ENCODE measurements at places on chromosomes 7 and 10.
A peak's percentile ranks its signal among the peaks of the same experiment; 100 is the strongest.

- DNase-seq: no peak
- H3K36me3 ChIP-seq: no peaks in the 10 kb centered on the region
- no peak overlapping the region for H3K4me3 ChIP-seq
- no peaks in the 10 kb centered on the region for H3K27me3 ChIP-seq
- no peak overlapping the region for H3K27ac ChIP-seq
These were observed 62.7 kb downstream of the AKR1C4 start for GRCh38 chr10:5259132-5259951.

DNA sequence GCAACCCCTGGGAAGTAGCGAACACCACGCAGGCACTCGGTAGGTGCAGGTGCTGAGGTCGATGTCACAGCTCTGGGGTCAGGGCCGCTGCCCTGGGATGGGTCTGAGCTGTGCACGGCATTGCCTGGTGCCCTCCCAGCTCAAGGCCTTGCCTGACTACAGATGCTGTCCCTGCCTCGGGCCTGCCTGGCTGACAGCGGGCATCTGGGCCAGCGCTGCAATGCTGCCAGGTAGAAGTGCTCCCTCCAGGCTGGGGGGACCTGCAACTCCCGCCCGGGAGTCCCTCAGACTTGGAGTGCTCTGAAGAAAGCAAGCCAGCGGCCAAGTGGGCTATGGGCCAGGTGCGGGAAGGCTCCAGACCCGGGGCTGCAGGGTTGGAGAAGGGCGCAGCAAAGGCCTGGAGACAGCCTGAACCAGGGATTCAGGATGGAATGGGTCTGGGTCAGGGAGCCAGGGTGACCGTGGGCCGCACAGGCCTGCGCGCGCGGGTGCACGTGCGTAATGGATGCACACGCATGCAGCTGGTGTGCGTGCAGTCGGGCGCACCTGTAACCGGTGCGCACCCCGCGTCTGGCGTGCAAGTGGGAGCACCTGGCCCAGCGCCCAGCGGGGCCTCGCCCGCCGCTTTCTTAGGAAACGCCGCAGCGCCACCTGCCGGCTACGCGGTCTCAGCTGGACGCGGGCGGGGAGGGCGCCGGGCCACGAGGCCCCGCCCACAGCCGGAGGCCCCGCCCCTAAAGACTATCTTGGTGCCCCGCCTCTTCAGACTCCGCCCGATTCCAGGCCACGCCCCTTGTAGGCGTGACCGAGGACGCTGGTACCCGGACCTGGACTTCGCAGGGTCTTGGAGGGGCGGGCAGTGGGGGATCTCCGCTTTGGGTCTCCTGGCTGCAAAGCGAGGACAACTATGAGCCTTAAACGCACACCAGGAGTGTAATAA is 46.7 kb downstream of the MICALL2 start:
- H3K36me3 ChIP-seq: no peaks in the 10 kb centered on the region
- no peak overlapping the region for H3K27ac ChIP-seq
- no peak overlapping the region for H3K4me3 ChIP-seq
- DNase-seq: peak; percentile 90

- DNase-seq: no peak
- H3K27me3 ChIP-seq: no peaks in the 10 kb centered on the region
- H3K27ac ChIP-seq: peak overlapping the region; percentile 85
- H3K4me1 ChIP-seq: no peaks in the 10 kb centered on the region
These were observed 734 bp downstream of the PCLO start for GRCh38 chr7:83161899-83162401.

- DNase-seq: no peak
- no peaks in the 10 kb centered on the region for H3K36me3 ChIP-seq
These were observed 213.3 kb downstream of the MDFIC start for GRCh38 chr7:115135146-115135545.

- H3K4me3 ChIP-seq: no peak overlapping the region
- no peak overlapping the region for H3K27ac ChIP-seq
- H3K4me1 ChIP-seq: no peaks in the 10 kb centered on the region
- H3K27me3 ChIP-seq: no peaks in the 10 kb centered on the region
- no peak for DNase-seq
These were observed 54.3 kb upstream of the SEMA3A start for GRCh38 chr7:84248843-84249242.

DNA sequence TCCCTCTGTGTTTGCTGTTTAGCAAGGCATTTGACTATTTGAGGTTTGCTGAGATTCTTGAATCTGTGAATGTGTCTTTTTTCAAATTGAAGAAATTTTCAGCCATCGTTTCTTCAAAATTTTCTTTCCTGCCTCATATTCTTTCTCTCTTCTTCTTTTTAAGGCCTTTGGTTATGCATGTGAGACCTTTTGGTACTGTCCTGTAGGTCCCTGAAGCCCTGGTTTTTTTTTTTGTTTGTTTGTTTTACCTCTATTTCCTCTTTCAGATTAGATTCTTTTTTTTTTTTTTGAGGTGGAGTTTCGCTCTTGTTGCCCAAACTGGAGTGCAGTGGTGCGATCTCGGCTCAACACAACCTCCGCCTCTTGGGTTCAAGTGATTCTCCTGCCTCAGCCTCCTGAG is 45.3 kb downstream of the MLLT10 start:
- H3K4me1 ChIP-seq: no peaks in the 10 kb centered on the region
- DNase-seq: no peak
- H3K4me3 ChIP-seq: no peak overlapping the region
- no peaks in the 10 kb centered on the region for H3K36me3 ChIP-seq
- no peaks in the 10 kb centered on the region for H3K27me3 ChIP-seq
- no peak overlapping the region for H3K27ac ChIP-seq

DNA sequence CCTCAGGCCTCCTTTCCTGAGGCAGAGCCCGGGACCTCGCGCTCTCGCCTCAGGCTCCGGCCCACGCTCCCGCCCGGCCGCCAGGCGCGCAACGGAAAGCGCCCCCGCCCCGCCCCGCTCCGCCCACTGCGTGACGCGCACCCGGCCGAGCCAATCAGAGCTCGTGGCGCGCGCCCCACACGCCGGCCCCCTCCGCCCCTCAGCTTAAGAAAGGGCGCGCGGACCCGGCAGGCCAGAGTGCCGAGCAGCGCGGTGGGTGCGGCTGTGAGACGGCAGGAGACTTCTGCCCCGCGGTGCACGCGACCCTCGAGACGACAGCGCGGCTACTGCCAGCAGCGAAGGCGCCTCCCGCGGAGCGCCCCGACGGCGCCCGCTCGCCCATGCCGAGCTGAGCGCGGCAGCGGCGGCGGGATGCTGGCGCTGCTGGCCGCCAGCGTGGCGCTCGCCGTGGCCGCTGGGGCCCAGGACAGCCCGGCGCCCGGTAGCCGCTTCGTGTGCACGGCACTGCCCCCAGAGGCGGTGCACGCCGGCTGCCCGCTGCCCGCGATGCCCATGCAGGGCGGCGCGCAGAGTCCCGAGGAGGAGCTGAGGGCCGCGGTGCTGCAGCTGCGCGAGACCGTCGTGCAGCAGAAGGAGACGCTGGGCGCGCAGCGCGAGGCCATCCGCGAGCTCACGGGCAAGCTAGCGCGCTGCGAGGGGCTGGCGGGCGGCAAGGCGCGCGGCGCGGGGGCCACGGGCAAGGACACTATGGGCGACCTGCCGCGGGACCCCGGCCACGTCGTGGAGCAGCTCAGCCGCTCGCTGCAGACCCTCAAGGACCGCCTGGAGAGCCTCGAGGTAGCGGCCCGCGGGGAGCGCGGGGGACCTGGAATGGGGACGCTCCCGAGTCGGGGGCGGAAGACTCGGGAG is at the start of gene NPTX2:
Gene NPTX2 (plus strand): TSS at position 235 of the 909 bp plus-strand sequence. CDS start 177 bp downstream, at position 412.
- peak within 1 kb of the TSS; percentile 15 for H3K4me3 ChIP-seq
- peak; percentile 45 for DNase-seq
- no peaks in the 10 kb centered on the region for H3K4me1 ChIP-seq

- DNase-seq: no peak
- H3K4me3 ChIP-seq: no peak overlapping the region
- no peaks in the 10 kb centered on the region for H3K4me1 ChIP-seq
- no peaks in the 10 kb centered on the region for H3K27me3 ChIP-seq
- no peaks in the 10 kb centered on the region for H3K36me3 ChIP-seq
These were observed 662.9 kb downstream of the INHBA start for GRCh38 chr7:41039981-41040380.

GRCh38 chr10:17676919-17677318 is 33.0 kb downstream of the STAM start:
- no peaks in the 10 kb centered on the region for H3K36me3 ChIP-seq
- no peaks in the 10 kb centered on the region for H3K4me1 ChIP-seq
- H3K27me3 ChIP-seq: no peaks in the 10 kb centered on the region
- H3K27ac ChIP-seq: no peak overlapping the region

GRCh38 chr7:78417180-78417853 is 618.7 kb downstream of the PHTF2 start:
- no peak overlapping the region for H3K27ac ChIP-seq
- DNase-seq: no peak
- no peak overlapping the region for H3K4me3 ChIP-seq
- H3K36me3 ChIP-seq: no peaks in the 10 kb centered on the region
- H3K4me1 ChIP-seq: no peaks in the 10 kb centered on the region
- no peaks in the 10 kb centered on the region for H3K27me3 ChIP-seq

DNA sequence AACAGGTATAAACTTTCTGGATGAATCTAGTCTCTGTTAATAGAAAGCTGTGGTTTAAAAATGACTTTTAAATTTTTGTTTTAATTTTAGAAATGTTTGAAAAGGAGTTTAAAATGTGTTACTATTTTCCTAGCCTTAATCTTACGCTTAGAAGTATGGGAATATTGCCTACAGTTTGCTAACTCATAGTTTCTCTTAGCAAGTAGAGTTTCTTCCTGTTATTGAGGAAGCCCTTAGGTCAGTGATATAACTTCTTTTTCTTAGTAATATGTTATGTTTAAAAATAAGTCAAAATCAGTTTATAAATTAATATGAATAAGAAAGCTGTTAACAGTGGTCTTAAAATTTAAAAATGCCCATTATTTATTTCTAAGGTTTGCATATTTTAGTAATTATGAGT is 3.1 kb downstream of the STARD3NL start:
- no peaks in the 10 kb centered on the region for H3K27me3 ChIP-seq
- H3K36me3 ChIP-seq: no peaks in the 10 kb centered on the region
- no peak overlapping the region for H3K4me3 ChIP-seq

DNA sequence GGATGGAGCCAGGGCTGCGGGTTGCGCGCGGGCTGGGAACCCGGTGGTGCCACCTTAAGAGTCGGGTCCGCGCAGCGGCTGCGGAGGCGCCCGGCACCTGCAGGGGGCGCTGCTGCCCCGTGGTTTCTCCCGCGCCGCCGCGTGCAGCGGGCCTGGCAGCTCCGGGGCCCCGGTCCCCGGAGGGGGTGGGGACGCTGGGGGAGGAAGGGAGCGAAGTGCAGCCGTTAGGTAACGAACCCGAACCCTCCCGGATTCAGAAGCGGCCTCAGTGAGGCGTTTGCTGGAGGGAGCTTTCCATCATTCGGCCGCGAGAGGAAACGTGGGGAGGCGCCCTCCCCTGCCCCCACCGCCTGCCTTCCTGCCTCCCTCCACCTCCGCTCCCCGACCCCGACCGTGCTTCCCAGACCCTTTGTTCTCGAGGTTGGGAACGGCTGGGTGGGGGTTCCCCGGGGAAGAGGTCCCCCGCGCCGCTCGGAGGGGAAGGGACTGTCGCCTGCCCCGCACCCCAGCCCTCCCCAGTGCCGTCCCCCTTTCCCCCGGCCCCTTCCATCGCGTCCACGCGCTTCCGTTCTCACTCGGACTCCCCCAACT is 29.6 kb downstream of the SKIDA1 start:
- no peaks in the 10 kb centered on the region for H3K36me3 ChIP-seq
- H3K4me1 ChIP-seq: peaks cover 6% of the 10 kb centered on the region
- peak overlapping the region; percentile 68 for H3K4me3 ChIP-seq
- DNase-seq: peak; percentile 82
- peaks cover 48% of the 10 kb centered on the region for H3K27me3 ChIP-seq
- H3K27ac ChIP-seq: no peak overlapping the region

DNA sequence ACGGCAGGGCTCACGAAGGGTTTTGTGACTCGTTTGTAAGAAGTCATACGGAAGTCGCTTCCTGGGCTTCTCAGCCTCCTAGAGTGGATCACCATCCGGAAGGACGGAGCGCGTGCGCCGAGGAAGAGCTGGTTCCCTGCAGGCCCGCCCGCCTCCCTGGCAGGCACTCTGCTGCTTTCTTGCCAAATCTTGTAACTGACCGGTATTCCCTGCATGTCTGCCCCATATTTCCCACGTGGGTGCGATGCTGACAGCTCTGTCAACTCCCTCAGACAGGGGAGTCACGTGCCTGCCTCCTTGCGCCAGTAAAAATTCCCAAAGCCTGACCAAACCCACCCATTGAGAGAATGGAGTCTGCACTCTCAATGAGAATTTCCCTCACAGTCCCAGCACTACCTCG is 12.7 kb downstream of the SHH start:
- H3K27ac ChIP-seq: no peak overlapping the region
- no peak overlapping the region for H3K4me3 ChIP-seq
- H3K4me1 ChIP-seq: no peaks in the 10 kb centered on the region
- DNase-seq: no peak
- no peaks in the 10 kb centered on the region for H3K36me3 ChIP-seq
- peaks cover 7% of the 10 kb centered on the region for H3K27me3 ChIP-seq

- H3K4me1 ChIP-seq: no peaks in the 10 kb centered on the region
- no peak overlapping the region for H3K4me3 ChIP-seq
- no peaks in the 10 kb centered on the region for H3K27me3 ChIP-seq
- no peak overlapping the region for H3K27ac ChIP-seq
These were observed 7.1 kb downstream of the MICALL2 start for GRCh38 chr7:1452205-1452604.

GRCh38 chr7:112905950-112906349 is 115.8 kb upstream of the TMEM168 start:
- no peaks in the 10 kb centered on the region for H3K4me1 ChIP-seq
- no peak overlapping the region for H3K4me3 ChIP-seq
- H3K27me3 ChIP-seq: no peaks in the 10 kb centered on the region
- no peaks in the 10 kb centered on the region for H3K36me3 ChIP-seq
- DNase-seq: no peak

- DNase-seq: no peak
- no peak overlapping the region for H3K4me3 ChIP-seq
- H3K4me1 ChIP-seq: no peaks in the 10 kb centered on the region
- H3K27ac ChIP-seq: no peak overlapping the region
These were observed 408.7 kb upstream of the ADARB2 start for GRCh38 chr10:2145926-2146478.
